ENCODE measurements at places on chromosomes 5 and 9. TPM values are rescaled to one million over a fixed set of nuclear protein-coding genes. Genes with fewer than 3 reads are reported as not detected.

The GABRA6 gene
- total RNA-seq = not detected

The IFNA2 gene
- not detected for total RNA-seq

The PHF24 gene
- not detected for total RNA-seq

The GARIN3 gene
- not detected for total RNA-seq

The PTGER4 gene
- 25.5 TPM for total RNA-seq

The MCCC2 gene
- 23.6 TPM for total RNA-seq

The PCDHGA6 gene
- total RNA-seq = 1.4 TPM

The CDKN2B-AS1 gene
- total RNA-seq = 0.53 TPM

The HAND1 gene
- total RNA-seq = 0.18 TPM

The OR1Q1 gene
- total RNA-seq = not detected

The N4BP3 gene
- 0.89 TPM for total RNA-seq

The MAMDC4 gene
- total RNA-seq = 1.4 TPM

The PPP3R2 gene
- not detected for total RNA-seq

The GOLGA2 gene
- total RNA-seq = 101 TPM
